Dermis microvascular lymphatic vessel endothelial cell (primary cell): ENCODE measurements at places on chromosomes 1 and 21. TPM values are rescaled to one million over a fixed set of nuclear protein-coding genes. Genes with fewer than 3 reads are reported as not detected.

DNA sequence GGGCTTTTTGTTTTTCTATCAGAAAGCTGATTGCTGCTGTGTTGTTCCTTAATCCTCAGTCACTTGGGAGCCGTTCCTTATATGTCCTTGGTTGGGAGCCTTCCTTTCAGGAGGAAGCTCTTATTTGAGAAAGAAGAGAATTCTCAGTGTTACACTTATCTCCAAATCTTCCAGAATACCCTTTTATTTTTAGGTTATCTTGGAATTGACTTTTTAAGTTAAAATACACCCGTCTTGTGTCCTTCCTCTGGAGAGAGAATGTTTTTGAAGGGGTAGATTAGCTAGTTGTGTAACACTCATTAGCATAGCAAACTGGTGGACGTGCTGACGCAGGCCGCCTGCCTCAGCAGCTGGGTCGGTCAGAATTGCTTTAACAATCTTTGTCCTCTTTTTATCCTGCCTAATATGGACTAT is 42.1 kb downstream of the LRRC8B start:
- no peak for DNase-seq

UBXN10 gene
- under 0.01 TPM in 1 of 2 replicates, not detected in the other for total RNA-seq

DNA sequence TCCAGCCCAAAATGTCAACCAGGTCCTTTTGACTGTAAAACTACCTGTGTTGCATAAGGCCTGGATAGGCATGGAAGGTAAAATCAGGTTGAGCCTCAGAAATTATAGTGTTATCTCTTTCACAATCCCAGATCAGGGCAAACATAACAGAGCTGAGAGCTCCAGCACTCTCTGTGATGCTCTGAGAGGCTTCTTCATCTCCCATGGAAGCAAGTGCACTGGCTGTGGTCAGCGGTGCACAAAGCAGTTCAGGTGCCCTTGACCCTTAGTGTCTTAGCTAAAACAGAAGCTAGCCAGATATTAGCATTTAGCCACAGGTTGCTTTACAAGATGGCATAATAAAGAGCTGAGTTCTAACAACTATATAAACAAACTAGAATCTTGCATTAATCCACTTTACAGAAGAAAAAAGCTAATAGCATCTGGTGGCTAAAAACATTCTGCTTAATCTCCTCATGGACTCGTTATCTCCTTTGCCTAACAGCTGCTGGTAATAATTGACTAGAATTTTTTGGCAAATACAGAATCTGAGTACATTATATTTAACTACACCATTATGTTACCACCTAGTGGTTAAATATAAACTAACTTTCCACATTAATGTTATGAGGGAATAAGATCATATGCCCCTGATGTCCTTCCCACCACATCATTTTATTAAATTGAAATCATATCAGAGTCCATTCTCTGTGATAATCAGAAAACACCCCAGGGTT is 25.6 kb upstream of the POGK start:
- no peak for DNase-seq

GUCA2A gene
- not detected in 2 replicates for total RNA-seq

DNA sequence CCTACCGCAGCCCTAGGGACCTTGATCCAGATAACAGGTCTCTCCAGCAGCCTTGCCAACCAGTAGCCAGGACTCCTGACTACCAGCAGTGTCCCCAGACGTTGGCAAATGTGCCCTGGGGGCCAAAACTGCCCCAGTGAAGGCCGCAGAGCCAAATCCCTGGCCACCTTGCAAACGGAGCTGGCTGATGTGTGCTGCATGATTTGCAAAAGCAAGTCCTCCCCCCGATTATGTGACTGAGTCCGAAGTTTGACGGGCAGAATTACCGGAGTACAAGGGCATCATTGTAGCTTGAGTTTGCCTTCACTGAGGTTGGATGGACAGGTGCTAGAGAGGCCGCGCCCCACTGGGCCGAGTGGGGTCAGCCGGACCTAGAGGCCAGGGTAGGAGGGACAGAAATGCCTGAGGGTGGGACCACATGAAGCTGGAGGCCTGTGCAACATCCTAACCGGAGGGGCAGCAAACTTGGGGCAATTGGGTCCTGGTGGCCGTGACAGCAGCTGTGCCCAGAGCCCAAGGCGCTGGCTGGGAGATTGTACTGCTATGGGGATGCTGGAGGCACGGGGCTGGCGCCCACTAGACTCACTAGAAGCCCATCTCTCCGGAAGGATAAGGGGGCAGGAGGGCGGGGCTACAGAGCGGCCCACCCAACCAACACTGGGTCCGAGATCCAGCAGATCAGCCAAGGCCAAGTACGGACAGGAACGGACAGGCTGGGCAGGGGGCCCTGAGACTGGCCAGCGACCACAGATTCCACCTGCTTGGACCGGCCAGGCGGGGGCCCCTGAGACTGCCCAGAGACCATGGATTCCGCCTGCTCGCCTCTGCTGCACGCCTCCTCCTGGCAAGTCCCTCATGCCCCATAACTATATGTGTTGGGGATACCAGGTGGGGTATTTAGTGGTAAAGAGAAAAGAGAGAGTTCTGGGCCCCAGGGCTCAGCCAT is 2.8 kb downstream of the ARHGEF16 start:
- DNase-seq: no peak

NHLH1 gene
- under 0.01 TPM in 1 of 2 replicates, not detected in the other for total RNA-seq

PRCC gene
- 9.6 and 13.3 TPM in 2 replicates for total RNA-seq

DNA sequence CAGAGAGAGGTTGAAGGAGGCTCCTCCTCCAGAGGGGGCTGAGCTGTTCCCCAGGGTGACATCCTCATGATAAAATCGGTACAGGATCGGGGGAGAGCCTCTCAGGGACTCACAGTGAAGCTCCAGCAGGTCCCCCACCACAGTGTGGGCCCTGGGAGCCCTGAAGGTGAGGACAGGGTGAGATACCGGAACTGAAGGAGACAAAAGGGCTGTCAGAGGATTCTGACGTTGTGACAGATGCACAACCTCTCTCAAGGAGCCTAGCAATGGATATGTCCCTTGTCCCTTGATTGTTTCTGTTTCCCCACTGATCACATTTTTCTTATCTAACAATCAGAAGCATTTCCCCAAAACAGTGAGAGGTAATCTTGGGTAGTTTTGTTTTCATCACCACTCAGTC is 5.2 kb downstream of the FCRL3 start:
- no peak for DNase-seq
